Stimulated activated CD4-positive, alpha-beta T cell treated with anti-CD3 and anti-CD28 coated beads, Interleukin-1b, Interleukin-23, amount 100 ng/mL, for 1 hour (primary cell): ENCODE measurements at places on chromosomes 1 and 21.

DNA sequence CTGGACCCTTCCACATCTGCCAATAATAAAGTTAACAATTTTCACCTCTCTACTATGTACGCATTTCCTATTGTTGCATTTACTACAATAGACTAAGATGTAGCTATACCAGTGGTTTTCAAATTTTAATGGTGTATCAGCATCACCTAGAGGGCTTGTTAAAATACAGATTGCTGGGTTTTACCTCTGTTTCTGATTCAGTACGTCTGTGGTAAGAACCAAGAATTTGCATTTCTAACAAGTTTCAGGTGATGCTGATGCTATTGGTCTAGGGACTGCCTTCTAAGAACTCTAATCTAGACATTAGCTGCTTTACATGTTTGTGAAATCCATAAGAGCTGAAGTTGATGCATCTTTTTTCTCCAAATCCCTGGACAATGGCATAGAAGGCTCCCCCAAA is 59.7 kb downstream of the ERICH3 start:
- no peak for DNase-seq

GRCh38 chr1:12669529-12670068 is 25.7 kb downstream of the AADACL4 start:
- DNase-seq: no peak

DNA sequence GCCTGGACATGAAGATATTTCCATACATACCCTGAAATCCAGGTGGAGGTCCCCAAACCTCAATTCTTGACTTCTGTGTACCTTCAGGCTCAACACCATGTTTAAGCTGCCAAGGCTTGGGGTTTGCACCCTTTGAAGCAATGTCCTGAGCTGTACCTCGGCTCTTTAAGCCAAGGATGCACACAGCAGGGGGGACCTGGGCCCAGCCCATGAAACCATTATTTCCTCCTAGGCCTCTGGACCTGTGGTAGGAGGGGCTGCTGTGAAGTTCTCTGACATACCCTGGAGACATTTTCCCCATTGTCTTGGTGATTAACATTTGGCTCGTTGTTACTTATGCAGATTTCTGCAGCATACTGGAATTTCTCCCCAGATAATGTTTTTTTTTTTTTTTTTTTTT is 184.3 kb upstream of the RGS18 start:
- DNase-seq: no peak

DNA sequence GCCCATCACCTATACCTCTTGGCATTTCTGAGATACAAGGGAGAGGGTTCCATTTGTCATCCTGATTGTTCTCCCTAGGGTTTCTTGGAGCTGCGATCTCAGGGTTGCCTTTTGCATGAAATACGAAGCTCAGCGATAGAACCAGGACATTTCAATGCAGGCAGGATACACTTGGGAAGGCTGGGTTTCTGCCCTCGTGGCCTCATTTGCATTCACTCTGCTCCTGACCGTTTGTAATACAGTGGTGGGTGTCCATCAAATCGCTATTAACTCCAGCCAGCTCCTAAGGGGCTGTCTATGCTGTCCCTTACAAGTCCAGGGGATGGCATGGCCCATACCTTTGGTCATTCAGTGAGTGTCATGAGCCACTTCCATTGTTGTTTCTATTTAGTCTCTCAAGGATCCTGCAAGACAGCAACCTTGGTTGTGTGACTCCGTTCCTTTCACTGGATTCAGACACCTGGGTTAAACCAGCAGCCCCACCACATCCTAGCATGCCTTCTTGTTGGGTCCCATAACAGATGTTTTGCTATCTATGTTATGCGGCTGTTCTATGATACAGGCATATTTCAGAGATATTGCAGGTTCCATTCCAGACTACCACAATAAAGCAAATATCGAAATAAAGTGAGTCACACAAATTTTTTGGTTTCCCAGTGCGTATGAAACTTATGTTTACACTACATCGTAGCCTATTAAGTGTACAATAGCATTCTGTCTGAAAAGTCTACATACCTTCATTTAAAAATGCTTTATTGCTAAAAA is 18.3 kb downstream of the KAZN start:
- no peak for DNase-seq

GRCh38 chr21:43991447-43991991 is 20.6 kb upstream of the TRAPPC10 start:
- no peak for DNase-seq

DNA sequence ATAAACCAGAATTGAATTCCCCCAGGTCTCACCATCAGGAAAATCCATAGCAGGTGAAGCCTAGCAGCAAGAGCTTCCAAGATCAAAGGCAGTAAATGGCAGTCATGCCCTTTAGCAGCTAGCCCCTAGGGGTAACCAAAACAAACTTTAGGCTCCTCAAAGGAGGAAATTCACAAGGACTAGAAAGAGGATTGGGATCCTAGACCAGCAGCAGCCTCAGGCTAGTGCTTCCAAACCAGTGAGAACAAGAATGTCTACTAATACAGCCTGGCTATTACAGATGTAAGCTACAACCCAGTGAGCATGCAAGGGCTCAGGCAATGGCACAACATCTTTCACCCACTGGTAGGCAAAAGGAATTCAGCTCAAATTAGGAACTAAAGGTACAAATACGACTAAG is 11.1 kb upstream of the RIMKLA start:
- no peak for DNase-seq

GRCh38 chr1:29450591-29450990 is 214.3 kb downstream of the PTPRU start:
- no peak for DNase-seq

DNA sequence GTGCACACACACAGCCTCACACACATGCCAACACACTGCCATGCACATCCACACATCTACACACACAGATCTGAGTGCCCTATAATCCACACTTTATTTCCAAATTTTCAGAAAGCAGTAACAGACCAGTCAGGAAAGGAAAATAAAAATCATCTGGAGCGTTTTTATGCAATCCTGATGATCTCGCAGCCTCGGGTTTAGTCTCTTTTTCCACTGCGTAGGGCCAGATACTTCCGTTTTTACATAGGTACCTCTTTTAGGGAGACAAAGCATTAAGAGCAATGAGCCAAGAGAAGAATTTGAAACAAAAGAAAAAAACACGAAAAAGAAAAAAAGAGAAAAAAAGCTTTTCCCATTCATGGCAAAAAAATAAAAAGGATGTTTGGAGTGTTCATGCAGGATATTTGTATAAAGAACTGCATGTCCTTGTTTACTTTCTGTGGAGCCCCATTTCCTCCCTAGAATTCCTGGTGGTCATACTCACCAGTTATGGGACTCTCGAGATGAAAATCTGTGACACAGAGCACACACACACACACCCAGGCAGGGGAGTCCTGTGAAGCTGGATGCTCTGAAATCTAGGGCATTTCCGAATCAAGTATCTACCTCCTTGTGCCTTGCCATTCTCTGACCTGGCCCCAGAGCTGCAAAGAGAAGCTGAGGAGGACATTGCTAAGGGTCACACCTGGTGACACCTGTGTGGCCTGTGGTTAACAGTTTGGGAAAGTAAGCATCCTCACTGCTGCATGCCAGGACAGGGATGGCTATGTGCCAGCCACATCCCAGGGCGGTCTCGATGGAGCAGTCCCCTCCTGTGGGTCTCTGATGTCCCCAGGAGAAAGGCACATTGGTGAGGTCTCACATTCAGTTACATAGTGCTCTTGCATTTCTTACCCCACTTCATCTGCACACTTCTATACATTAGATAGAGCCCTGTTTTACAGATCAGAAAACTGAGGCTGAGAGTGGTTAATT is 83.6 kb downstream of the RUNX1 start:
- no peak for DNase-seq

GRCh38 chr1:13462682-13463081 is 51.1 kb downstream of the LRRC38 start:
- DNase-seq: no peak

DNA sequence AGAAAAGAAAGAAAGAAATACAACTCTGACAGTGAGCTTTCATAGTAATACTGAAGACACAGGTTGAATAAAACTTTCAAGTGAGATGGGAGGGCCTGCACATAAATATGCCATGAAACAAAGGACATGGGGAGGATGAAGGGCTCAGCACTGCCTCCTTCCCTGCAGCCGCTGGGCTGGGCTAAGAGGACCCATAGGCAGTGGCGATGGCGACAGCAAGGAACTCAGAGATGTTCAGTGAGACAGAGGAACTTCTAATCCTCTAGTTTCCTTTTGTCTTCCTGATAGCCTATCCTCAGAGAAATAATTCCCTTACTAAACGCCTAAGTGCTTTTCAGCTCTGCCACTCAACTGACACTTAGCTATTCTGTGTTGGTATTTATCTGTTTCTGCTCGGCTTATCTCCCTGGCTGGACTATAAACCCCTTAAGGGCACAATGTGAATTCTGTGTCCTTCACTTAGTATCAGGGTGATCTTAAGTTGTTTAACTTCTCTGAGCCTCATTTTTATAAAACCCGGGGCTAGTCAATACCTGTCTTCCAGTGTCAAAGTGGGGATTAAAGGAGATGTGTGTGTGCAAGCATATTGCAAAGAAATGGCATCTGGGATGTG is 24.4 kb upstream of the IER5 start:
- DNase-seq: no peak

DNA sequence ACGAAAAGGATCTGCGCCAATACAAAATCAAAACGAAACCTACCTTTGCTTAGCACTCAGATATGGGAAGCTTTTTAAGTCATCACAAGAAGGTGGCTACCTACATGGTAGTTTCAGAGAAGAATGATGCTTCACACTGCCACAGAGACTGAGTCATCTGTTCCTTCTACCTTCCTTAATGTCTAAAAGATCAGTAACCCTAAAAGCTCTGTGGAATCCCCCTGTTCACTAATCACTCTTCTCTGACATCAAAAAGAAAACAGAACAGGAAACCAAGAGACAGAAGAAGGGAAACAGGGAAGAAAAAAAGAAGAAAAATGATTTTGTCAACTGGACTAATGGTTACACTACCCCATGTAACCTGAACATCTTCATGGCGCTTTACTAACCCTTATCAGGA is 177.2 kb downstream of the SMYD3 start:
- no peak for DNase-seq

GRCh38 chr1:60865166-60865565 is 217.2 kb upstream of the NFIA start:
- no peak for DNase-seq

- no peak for DNase-seq
Measured at GRCh38 chr1:237891979-237892378, 1.3 kb upstream of the ZP4 start.

DNA sequence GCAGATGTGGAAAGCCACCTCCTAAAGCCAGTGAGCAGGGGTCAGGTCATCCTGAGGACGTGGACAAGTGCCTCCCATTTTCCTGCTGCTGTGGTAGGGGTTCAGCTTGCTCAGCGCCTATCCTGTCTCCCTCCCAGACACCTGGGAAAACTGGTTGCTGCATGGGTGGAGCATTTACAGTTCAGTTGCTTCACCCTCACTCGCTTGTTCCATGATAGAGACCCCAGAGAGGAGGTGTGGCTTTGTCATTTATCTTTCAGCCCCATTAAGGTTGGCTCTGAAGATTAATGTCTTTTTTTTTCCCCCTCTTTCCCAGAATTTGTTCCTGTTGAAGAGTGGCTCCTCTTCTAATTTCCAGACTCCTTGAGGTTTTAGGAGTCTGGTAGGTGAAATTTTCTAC is 9.2 kb downstream of the VANGL1 start:
- no peak for DNase-seq

- no peak for DNase-seq
Measured at GRCh38 chr1:173917635-173918493, 737 bp upstream of the SERPINC1 start.

DNA sequence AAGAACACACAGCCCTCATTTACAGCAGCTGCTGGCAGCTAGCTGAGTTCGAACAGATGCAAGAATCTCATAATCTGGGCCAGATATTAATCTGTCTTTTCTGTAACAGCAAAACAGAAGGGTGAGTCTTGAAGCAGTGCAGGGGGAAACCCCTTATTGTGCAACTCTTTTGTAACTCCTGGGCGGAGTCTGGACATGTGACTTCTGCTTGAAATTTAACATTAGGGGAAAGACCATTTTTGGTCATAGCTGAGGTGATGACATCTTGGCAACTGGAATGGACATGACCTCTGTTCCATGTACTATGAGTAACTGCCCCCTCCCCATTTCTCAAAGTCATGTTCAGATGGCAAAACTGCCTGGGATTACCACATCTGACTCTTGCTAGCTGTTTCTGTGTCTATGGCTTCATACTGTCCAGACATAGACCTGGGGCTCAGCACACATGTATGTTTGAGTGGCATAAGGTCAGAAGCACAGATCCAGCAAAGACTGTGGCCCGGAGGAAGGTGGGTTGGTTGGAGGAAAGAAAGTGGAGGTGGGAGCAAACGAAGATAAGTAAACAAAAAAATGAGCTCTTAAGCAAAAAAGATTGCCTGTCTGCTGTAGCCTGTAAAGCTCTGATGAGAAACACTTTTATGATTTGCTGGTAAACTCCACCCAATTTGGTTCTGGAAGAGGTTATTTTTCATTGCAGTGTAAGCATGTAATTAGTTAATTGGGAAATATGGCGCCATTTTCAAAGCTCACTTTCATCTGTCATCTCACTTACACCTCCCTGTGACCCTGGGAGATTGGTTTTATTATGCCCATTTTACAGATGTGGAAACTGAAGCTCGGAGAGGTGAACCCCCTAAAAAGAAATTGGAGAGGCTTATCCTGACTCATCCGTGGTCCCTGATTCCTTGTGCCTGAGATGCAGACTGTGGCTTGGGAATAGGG is 26.1 kb downstream of the ETS2 start:
- DNase-seq: no peak

- DNase-seq: no peak
Measured at GRCh38 chr1:81097860-81098259, 702.9 kb upstream of the ADGRL2 start.

GRCh38 chr1:228265167-228265566 is 57.3 kb downstream of the OBSCN start:
- no peak for DNase-seq

- no peak for DNase-seq
Measured at GRCh38 chr21:27713154-27714109, 746.5 kb upstream of the ADAMTS5 start.

DNA sequence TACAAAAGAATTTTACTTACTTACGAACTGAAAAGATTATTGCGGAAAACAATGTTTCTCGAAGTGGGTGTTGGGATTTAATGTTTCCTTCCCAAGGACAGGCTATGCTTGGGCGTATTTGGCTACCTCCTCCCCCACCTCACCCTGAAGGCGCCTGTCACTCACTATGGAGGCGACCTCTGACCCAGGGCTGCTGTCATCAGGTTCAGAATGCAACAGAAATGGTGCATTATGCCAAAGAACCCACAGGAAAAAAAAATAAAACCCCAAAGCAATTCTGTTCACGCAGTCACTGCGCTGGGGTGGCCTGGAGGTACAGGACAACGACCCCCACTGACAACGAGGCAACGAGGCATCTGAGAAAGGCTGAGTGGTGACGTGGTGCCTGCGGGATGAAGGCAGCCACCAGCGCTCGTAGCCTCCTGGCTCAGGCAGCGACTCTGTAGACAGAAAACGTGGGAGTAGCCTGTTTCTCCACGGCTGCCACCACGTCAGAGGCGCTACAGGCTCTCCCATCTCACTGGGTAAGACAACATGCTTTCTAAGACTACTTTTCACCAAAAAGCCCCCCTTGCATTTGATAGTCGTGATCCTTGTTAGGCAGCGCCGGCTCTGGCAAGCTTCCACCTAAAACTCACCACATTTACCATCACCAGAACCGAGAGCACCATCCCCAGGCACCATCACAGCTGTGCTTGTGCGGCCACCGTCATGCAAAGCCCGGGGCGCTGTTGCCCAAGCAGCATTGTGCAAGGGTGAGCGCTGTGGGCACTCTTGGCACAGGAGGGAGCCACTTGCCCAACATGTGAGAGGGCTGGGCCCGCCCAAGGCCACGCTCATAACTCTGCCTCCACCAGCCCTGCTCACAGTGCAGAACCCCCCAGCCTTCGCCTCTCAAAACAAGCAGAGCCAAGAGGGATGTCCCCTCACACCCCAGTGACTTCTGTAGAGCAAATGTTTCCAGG is 14.3 kb downstream of the NADK start:
- no peak for DNase-seq

GRCh38 chr1:29515170-29515955 is 279.0 kb downstream of the PTPRU start:
- DNase-seq: no peak
